ENCODE measurements at places on chromosomes 12 and 14.

- no peak for DNase-seq
Measured at GRCh38 chr12:10557329-10557728, 51.6 kb downstream of the EIF2S3B start.

DNA sequence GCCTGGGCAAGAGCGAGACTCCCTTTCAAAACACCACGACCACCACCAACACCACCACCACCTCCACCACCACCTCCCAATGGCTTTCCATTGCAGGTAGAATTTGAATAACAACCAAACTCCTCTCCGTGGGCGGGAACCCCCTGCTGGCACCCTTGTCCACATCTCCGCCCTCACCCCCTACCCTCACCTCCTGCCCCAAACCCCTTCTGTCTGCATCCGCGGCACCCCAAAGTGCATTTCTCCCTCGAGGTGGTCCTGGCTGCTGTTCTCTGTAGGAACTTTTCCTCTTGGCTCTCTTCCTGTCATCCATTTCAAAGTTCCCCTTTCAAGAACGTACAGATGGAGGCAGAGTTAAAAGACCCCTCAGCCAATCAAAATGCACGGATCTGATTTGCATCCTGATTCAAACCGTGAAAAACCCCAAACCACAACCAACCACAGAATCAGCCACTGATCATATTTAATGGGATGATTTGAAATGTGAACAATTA is 3.8 kb downstream of the SDSL start:
- DNase-seq: no peak

GRCh38 chr12:54981796-54982195 is 2.8 kb downstream of the TESPA1 start:
- no peak for DNase-seq

DNA sequence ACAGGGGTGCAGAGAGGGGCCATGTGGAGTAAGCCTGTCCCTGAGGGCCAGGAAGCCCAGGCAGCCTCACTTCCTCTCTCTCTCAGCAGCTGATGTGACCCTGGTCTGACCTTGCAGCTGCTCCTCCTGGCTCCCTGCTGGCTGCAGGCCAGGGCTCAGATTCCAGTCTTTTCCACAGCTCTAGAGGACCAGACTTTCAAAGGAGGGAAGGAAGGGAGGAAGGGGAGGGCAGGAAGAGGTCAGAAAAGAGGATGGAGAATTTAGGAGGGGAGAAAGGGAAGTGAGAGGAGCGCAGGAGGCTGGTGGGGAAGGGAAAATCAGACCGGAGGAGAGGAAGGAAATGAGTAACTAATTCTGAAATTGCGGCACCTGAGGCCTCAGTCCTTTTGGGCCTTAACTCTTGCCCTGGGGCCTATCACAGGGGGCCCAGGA is 40.9 kb upstream of the VASH1 start:
- no peak for DNase-seq

- DNase-seq: no peak
Measured at GRCh38 chr12:50203691-50204090, 36.5 kb upstream of the CERS5 start.

GRCh38 chr14:20714593-20715250 is 26.2 kb downstream of the ANG start:
- no peak for DNase-seq

DNA sequence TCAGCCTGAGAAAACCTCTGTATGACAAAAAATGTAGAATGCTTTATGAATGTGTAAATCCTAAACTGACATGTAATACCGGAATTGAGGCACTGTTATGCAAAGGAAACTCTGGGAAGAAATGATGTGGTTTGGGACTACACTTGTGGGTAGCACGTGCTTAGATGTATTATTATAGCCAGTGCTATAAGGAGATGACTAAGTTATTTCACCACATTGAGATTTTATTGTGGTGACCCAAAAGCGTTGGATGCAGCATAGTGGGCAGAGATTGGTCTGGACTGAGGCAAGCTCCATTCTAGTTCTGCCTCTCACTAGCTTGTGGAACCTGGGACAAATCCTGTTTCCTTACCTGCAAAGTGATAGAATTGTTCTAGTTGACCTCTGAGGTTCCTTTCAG is 172.2 kb downstream of the SNAPC1 start:
- no peak for DNase-seq

- DNase-seq: no peak
Measured at GRCh38 chr12:77746096-77746495, 84.6 kb upstream of the NAV3 start.

DNA sequence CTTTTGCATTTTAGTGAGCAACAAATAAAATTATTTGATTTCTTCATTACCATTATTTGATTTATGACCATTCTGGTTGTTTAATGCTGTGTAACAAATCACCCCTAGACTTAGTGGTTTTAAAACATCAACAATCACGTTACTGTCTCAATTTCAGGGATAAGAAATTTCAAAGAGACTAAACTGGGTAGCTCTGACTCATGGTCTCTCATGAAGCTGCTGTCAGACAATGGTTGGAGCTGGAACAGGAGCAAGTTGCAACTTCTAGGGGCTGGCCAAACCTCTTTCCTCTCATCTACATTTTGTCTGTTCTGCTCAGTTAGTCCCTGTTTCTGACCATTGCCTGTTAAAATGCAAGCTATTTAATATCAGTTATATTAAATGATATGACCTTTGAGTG is 517.0 kb downstream of the KCNH5 start:
- no peak for DNase-seq

DNA sequence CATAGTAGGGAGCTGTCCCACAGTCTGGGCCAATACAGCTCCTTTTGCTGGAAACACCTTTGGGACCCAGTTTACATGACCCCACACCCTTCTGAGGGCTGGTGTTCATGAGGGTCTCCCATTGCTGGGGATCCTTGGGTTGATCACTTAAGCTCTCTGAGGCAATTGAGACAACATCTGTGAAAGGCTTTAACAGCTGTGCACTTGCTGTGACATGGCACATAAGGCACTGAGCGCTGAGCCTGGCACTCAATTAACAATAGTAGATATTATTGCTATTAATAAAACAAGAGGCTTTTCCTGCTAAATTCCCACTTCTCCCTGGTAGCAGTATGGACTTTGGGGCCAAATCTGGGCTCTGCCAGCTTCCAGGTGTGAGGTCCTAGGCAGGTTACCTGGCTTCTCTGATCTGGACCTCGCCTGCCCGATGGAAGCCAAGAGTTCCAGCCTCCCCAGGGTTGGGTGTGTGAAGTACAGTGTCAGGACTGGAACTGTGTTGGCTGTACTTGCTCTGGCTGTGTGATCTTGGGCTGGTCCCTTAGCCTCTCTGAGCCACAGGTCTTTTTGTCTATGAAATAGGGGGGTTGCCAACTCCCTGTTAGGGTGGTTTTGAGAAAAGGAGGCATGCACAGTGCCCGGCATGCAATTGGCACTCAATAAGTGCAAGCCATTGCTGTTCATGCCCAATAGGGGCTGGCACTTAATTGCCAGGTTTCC is 3.1 kb downstream of the SH2B3 start:
- DNase-seq: no peak

DNA sequence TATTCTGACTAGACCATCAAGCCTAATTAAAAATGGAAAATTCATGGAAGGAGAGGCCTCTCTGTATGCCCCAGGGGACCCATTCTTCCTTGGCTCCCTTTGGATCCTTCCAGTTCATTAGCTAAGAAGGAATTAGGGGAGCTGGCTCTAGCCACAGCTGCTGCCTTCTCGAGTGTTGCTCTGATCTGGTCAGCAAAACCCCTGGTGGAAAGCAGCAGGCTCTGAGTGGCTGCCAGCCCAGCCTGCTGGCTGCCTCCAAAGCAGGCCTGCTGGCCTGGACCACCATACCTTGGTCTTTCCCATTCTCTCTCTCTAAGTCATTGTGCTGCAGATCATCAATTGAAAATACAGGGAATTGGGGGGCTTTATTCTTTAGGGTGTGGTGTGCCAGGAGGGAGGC is 29.0 kb upstream of the AKAP6 start:
- no peak for DNase-seq

DNA sequence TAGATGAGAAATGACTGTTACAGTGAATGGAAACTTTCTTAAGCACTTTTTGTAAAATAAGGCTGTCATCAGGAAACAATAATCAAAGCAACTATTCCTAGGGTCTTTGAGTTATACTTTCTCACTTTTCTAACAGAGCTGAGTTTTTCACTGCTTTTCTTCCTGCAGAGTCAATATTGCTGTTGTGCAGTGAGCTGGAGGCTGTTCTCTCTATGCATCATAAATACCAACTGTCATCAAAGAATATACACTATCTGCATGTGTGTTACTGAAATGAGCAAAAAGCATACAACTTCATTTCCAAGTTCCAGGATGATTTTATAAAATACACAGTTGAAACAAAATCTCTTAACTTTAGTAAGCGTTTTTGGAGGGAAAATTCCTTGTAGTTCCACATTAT is 110.4 kb upstream of the CPSF6 start:
- DNase-seq: no peak

DNA sequence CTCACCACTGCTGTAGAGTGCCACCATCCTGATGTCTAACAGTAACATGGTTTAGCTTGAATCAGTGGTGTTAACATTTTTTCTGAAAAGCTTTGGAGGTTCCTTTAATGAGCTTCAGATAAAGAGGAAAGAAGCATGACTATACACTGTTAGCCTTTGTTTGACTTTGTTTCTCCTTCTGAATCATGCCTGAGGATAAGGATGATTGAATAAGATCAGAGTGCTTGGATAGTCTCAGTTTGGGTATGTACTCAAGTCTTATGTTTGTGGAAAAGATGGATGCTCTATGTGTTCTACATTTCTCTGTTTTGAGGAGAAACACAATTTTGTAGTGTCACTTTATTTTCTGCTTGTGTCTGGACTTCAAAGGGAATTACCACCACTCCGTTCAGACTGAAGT is 42.0 kb downstream of the GPATCH2L start:
- no peak for DNase-seq

GRCh38 chr12:8123124-8123912 is at the start of gene CLEC4A:
Gene CLEC4A (plus strand): TSS chr12:8123617. CDS start chr12:8123879, 262 bp downstream.
- no peak for DNase-seq

DNA sequence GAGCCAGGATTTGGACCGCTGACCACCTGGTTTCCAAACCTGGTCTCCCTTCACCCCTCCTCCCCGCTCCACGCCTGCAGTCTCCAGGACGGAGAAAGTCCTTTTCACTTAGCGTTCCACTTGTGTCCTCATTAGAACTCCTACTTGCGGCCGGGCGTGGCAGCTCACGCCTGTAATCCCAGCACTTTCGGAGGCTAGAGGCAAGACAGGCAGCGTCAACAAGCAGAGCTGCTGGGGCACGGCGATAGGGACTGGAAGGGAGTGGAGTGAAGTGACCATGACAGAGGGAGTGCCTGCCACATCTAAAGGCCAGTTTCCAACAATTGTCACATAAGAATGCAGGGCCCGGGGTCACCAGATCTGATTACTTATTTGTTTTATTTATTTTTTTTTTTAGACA is 132.5 kb upstream of the NCOR2 start:
- no peak for DNase-seq

DNA sequence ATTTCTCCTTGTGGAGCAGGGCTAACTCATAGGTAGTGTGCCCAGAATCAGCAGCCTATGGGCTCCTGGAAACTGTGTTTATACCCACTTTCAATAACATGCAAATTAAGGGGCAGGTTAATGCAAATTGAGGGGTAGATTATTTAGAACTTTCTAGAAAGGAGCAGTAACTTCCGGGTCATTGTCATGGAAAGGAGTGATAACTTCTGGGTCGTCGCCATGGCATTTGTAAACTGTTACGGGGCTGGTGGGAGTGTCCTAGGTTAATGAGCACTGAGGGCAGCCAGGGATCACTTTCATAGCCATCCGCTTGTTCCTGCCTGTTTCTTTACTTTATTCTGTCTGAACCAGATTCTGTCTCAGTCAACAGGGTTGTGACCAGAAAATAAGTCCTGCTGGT is 143.3 kb upstream of the RFLNA start:
- no peak for DNase-seq

DNA sequence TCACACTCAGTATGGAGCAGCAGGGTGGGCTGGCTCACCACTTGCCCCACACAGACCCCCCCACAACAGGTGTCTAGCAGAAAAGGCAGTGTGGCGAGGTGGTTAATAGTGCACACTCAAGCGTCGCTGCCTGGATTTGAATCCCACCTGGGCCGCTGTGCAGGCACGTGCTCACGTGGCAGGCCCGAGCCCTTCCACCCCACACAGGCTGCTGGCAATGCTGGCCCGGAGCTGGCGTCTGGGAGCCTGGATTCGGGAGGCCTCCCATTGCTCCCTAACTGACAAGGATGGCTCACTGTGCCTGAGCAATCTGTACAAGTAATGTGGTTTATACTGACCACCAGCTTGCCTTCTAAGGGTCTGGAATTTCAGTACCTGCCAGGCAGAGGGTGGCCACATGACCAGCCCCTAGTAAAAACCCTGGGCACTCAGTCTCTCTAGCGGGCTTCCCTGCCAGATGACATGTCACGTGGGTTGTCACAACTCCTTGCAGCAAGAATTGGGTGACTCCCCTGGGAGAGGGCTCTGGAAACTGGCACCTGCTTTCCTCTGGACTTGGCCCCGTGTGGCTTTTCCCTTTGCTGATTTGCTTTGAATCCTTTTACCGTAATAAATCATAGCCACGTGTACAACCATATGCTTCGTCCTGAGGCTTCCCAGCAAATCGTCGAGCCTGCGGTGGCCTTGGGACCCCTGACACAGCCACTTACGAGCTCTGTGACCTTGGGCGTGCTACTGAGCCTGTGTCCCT is 72.8 kb downstream of the SCARB1 start:
- no peak for DNase-seq

DNA sequence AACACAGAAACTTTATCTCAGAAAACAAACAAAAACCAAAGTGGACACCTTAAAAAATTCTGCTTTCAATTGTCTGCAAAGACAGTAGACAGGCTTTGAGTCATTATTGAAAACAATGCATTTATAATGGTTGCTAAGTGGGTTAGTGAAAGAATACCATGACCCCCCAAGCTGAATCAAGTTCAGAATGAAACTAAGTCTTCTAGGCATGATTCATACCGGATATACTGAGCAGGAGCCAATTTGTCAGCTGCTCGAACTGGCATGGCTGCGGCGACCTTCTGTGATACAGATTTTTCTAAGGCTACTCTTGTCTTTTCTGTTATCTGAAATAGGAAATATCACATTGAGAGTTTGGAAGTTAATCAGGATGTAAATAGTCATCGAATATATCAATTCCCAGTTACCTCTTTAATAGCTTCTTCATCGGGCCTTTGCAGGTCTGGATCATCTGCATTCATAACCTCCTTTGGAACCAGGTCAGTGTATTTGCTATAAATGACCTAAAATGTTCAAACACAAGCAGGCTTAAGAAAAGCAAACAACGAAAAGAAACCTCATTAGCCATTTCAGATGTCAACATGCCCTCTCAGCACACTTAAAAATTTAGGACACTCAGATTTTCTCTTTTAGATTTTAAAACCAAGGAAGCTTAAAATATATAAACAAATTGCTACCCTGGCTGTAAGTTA is 22.3 kb downstream of the SNW1 start:
- no peak for DNase-seq

DNA sequence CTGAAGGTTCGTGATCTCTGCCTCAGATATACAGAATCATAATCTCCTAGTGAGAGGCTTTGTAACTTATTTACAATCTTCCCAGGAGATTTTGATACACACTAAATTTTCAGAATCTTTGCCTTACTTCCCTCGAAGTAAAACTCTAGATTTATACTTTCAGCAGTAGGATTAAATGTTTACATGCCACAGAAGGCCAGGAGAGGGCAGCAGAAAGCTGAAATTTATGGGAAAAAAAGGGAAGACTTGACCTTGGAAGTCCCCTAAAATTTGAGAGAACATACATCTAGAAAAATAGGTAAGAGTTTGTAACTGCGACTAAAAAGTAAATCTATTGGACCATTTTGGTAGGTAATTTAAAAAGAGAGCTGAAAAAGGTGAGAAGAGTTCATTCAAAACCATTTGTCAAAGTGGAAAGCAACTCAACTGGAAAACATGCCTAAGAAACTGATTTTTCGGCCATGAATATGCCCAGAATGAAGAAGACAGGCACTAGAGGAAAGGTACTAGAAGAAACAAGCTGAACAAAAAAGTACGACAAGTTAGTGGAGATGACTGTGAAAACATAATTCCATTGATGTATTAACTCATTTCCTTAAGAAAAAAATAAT is 242.0 kb upstream of the MDGA2 start:
- no peak for DNase-seq
